ENCODE measurements at places on chromosomes 11 and 22. TPM values are rescaled to one million over a fixed set of nuclear protein-coding genes. Genes with fewer than 3 reads are reported as not detected.

- H3K27me3 ChIP-seq, result no peaks in the 10 kb centered on the region
- peaks cover 9% of the 10 kb centered on the region for H3K4me1 ChIP-seq
- no peak for DNase-seq
- no peaks in the 10 kb centered on the region for H3K36me3 ChIP-seq
Observed at GRCh38 chr11:35967042-35967441, 23.2 kb downstream of the LDLRAD3 start.

The CCDC15 gene
- 0.22 TPM for total RNA-seq

DNA sequence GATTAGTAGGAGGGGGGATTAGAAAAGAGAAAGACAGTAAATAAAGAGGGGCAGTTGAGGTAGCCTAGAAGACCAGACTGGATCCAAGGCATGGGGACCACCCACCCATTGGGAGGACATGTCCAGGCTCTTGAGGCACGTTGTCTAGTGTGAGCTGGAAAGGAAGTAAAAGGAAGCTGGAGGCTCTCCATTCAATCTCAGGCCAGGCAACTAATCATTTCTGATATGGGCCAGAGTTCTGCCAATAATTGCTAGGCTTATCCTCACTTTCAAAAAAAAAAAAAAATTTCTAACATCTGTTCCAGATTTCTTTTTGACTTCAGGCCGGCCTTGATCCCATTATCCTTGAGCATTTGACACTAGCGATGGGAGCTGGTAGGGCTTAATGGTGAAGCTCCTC is 476.1 kb downstream of the SOX6 start:
- H3K27me3 ChIP-seq, result no peaks in the 10 kb centered on the region
- no peak overlapping the region for H3K4me3 ChIP-seq
- H3K36me3 ChIP-seq, result no peaks in the 10 kb centered on the region
- H3K4me1 ChIP-seq, result no peaks in the 10 kb centered on the region

The CARNS1 gene
- 7.0 TPM for total RNA-seq

The C22orf31 gene
- total RNA-seq, result not detected

DNA sequence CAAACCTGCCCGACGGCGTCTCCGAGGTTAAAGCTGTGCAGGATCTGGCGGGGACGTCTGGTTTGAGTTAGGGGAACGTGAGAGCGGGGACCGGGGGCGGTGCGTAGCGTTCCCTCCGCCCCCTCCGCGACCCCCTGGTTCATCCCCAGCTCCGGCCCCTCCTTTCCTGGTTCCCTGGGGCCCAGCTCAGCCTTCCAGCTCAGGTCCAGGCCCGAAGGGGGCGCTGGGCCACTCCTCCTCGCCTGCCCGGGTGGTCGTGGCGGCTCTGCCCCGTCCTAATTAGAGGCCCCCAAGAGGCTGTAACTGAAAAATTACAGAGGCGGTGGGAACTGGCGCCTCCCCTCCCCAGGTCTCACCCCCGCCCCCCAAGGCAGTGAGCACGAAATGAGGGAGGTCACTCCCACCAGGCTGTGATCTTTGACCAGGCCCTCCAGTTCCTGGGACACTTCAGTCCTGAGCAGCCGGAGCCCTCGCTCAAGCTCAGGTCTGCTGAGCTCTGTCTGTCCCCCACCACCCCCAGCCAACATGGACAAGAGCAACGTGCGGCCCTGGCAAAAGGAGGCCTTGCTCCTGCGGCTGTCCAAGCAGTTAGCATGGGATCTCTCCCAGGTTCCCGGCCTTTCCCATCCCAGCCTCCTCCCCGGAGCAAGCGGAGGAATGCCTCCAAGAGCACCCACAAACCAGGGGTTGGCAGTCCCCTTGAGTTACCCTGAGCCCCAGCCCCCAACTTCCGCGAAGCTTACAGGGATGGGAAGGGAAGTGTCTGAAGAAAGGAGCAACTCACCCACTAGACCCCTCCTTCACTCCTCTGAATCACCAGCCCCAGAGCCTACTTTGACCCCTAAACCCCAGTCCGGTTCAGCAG is 3.3 kb downstream of the CD248 start:
- no peaks in the 10 kb centered on the region for H3K27me3 ChIP-seq
- no peaks in the 10 kb centered on the region for H3K36me3 ChIP-seq
- peak; percentile 63 for DNase-seq
- peak overlapping the region; percentile 69 for H3K4me3 ChIP-seq

- no peaks in the 10 kb centered on the region for H3K4me1 ChIP-seq
- H3K27me3 ChIP-seq, result no peaks in the 10 kb centered on the region
- no peak for DNase-seq
- H3K4me3 ChIP-seq, result peak overlapping the region; percentile 21
- no peak overlapping the region for H3K27ac ChIP-seq
Observed at GRCh38 chr11:102287964-102288724, 29.1 kb upstream of the BIRC3 start.

DNA sequence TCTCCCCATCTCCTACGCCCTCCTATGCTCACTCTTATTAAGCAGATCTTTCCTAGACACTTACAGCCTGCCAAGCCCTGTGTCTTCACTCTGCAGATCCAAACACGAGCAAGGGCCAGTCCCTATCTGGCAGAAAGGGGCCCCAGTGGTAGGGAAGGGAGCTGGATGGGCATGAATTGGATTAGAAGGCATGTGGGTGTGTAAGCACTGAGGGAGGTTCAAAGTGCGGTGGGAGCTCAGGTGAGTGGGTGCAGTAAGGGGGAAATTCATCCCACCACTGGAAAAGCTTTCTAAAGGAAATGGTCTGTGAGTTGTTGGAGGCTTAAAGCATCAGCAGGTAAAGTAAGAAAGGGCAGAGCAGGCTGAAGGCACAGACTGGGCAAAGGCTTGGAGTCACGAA is 5.5 kb downstream of the TMEM132A start:
- H3K27me3 ChIP-seq, result peaks cover 17% of the 10 kb centered on the region
- DNase-seq, result no peak
- peaks cover 3% of the 10 kb centered on the region for H3K4me1 ChIP-seq
- no peak overlapping the region for H3K4me3 ChIP-seq
- H3K27ac ChIP-seq, result no peak overlapping the region
- H3K36me3 ChIP-seq, result no peaks in the 10 kb centered on the region

- H3K36me3 ChIP-seq, result no peaks in the 10 kb centered on the region
- H3K27ac ChIP-seq, result no peak overlapping the region
- H3K27me3 ChIP-seq, result no peaks in the 10 kb centered on the region
- H3K4me1 ChIP-seq, result no peaks in the 10 kb centered on the region
- no peak overlapping the region for H3K4me3 ChIP-seq
- DNase-seq, result no peak
Observed at GRCh38 chr11:23540101-23540561, 679.9 kb upstream of the CCDC179 start.

The ANO3 gene
- not detected for total RNA-seq

- no peak overlapping the region for H3K27ac ChIP-seq
- no peaks in the 10 kb centered on the region for H3K27me3 ChIP-seq
- DNase-seq, result no peak
- no peaks in the 10 kb centered on the region for H3K36me3 ChIP-seq
Observed at GRCh38 chr11:120236169-120237107, 3.5 kb upstream of the POU2F3 start.

The OR6T1 gene
- total RNA-seq, result not detected

The HIC2 gene
- 3.2 TPM for total RNA-seq

GRCh38 chr11:86587264-86588193 is 84.9 kb downstream of the ME3 start:
- H3K4me3 ChIP-seq, result no peak overlapping the region
- no peak overlapping the region for H3K27ac ChIP-seq
- no peak for DNase-seq
- peaks cover 30% of the 10 kb centered on the region for H3K4me1 ChIP-seq

DNA sequence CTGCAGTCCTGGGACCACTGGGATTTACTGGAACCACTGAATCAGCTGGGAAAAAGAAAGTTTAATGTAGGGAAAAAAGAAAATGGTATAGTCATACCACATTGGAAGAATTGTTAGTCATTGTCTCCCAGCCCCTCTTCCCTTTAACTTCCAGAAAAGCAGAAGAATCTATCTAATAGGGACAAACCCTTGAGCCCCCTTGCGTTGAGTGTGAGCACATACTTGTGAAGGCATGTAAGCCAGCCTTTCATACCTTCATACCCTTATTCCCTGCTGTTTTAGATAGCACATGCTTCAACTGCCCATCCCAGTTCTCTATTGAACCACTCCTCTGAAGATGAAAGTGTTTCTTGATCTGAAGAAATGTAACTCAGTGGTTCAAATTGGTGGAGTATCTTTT is 6.6 kb downstream of the TREH start:
- no peaks in the 10 kb centered on the region for H3K4me1 ChIP-seq
- H3K4me3 ChIP-seq, result no peak overlapping the region
- H3K27me3 ChIP-seq, result no peaks in the 10 kb centered on the region
- DNase-seq, result no peak

- H3K4me1 ChIP-seq, result peaks cover 69% of the 10 kb centered on the region
- H3K36me3 ChIP-seq, result no peaks in the 10 kb centered on the region
- peak overlapping the region; percentile 78 for H3K27ac ChIP-seq
- H3K4me3 ChIP-seq, result no peak overlapping the region
Observed at GRCh38 chr11:83051760-83052671, 19.7 kb downstream of the RAB30 start.
